ENCODE measurements at places on chromosomes 11 and 22. TPM values are rescaled to one million over a fixed set of nuclear protein-coding genes. Genes with fewer than 3 reads are reported as not detected.

OR10A3 gene
- total RNA-seq, result 0.13 TPM

CHRM4 gene
- 0.22 TPM for total RNA-seq

LMO2 gene
- total RNA-seq, result 0.65 TPM

NPAS4 gene
- not detected for total RNA-seq

ACR gene
- total RNA-seq, result not detected

FAM180B gene
- total RNA-seq, result 0.26 TPM

SLC25A18 gene
- not detected for total RNA-seq

OR2AT4 gene
- not detected for total RNA-seq

MAFF gene
- 14.8 TPM for total RNA-seq

SCN4B gene
- 0.52 TPM for total RNA-seq

TTC9C gene
- total RNA-seq, result 37.4 TPM

MN1 gene
- total RNA-seq, result 14.7 TPM

FUT4 gene
- total RNA-seq, result 10.8 TPM

NCF4 gene
- total RNA-seq, result not detected

NXPE4 gene
- not detected for total RNA-seq

SART1 gene
- total RNA-seq, result 24.4 TPM

UBE2L3 gene
- 48.8 TPM for total RNA-seq

OR51E1 gene
- total RNA-seq, result not detected

ART1 gene
- not detected for total RNA-seq

PHETA2 gene
- total RNA-seq, result 23.1 TPM

MIEF1 gene
- total RNA-seq, result 26.4 TPM

PARVG gene
- total RNA-seq, result 0.11 TPM
